NCI-H2029 treated with DMSO at 0.1 percent for 48 hours (cell line): ENCODE measurements at places on chromosomes 7 and 10.

GRCh38 chr10:88090568-88091214 is 227.3 kb downstream of the PTEN start:
- DNase-seq, result no peak

GRCh38 chr10:78443900-78444571 is 410.4 kb downstream of the RPS24 start:
- no peak for DNase-seq

DNA sequence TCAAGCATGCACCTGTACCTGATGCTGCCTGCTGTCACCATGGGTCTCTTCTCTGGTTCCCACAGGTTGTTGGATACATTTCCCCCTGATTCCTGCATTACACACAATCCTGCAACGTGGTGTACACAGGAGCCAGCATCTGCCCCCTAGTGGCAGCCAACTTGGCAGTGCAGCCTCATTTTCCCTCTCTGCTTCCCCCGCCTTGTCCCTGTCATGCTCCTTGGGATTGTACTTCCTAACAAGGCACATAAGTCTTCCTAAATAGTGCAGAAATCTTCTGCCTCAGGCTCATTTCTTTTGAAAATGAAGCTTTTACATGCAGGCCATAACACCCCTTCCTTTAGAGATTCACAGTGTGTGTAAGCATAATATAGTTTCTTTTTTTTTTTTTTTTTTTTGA is 387.5 kb downstream of the CCSER2 start:
- DNase-seq, result no peak

- DNase-seq, result no peak
These were observed 30.0 kb upstream of the KLHL7 start for GRCh38 chr7:23075571-23075970.

DNA sequence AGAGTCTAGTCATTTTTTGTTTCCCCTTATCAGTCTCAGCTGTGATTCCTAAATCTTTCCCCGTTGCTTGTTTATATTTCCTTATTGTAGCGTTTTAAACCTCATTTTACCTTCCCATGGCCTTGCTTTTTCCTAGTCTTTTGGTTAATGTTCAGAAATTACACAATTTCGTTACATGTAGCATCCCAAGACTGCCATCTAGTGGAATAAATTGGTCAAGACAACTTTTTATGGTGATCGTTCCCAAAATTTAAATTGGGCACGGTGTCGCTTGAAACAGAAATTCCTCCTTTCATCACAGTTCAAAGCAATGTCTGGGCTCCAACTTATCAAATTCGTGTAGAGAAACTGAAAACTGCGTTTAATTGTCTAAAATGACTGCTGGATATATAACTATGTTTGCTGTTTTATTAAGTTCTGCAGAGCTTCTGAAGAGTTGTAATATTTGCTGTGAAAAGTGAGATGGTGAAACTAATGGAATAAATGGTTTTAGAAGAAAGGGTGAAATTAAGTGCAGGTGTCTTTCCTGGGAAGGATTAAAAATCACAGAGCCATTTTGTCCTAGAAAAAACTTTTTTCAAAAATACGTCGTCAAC is 370.2 kb downstream of the PHF14 start:
- DNase-seq, result peak; percentile 21

GRCh38 chr10:58660575-58661255 is 148.0 kb downstream of the BICC1 start:
- no peak for DNase-seq

- no peak for DNase-seq
These were observed 275.9 kb downstream of the TCF7L2 start for GRCh38 chr10:113225903-113226302.

DNA sequence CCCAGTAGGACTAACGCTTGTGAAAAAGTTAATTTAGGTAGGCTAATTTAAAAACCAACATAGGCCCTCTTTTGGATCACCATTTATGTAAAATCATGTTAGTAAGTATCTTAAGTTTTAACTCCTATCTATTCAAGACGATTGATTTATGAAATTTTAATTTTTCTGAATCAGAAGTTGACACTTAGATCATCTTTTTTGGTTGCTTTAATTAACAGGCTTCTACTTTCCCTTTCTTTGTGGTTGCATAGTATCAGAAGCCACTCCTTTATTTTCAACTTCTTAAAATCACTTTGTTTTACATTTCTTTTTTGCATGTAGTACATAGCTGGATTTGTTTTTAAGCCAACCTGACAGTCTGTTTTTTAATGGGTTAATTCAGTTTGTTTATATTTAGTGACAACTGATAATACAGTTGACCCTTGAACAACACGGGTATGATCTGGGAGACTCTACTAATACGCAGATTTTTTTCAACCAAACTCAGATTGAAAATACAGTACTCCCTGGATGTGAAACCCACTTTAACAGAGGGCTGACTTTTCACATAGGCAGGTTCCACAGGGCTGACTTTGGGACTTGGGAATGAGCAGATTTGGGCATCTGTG is 69.7 kb upstream of the SYPL1 start:
- no peak for DNase-seq

GRCh38 chr10:70462349-70462984 is 16.1 kb upstream of the PALD1 start:
- peak; percentile 59 for DNase-seq

DNA sequence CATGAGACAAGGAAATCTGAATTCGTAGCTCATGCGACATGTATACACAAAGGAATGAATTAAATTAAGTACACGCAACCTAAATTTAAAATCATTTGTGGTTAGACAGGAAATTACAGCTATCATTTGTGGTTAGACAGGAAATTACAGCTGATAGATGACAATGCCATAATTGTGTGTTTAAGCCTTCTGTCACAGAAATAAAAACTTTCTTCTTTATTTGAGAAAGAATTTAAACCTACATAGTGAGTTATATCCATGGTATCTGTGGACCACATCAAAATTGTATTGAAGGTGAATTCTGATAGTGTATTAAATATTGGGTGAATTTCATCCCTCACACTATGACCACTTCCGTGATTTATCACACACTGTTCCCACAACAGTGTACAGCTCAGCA is 362.9 kb downstream of the MAGI2 start:
- no peak for DNase-seq

DNA sequence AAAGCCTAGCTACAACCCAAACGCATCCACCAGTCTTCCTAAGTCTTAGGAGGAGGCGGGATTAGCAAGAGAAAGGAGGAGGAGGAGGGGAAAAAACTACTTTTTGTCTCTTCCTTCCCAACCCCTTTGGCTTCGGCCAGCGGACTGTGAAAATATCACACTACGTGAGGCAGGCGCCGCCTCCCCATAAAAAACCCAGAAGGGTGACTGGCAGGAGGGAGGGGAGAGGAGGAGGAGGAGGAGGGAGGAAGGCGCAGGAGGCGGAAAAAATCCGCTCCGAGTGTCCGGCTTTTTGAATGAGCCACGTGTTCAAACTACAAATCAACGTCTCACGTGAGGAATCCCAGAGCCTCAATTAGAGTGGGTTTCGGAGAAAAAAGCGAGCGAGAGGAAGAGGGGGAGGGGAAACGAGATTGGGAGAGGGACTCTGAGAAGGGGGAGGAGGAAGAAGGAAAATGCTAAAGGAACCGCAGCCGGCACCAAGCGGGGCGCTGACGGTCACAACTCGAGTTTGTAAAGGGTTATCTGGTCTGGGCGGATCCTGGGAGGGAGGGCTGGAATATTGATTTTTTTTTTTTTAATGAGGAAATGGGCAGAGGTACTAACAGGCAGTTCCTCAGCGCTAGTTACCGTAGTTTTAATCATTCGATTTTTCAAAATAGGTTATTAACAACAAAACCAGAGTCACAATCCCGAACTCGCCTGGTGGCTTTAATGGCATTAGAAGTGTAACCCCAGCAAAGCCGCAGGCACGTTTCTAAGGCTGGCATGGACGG is at the start of gene IGF2BP3:
IGF2BP3 (minus strand) TSS at position 162 of the 776 bp plus-strand sequence. CDS start 381 bp downstream, outside the sequence.
- no peak for DNase-seq

- DNase-seq, result no peak
These were observed 402.2 kb downstream of the DNAJB6 start for GRCh38 chr7:157739031-157739430.

- DNase-seq, result no peak
These were observed 804 bp downstream of the FRAT1 start for GRCh38 chr10:97319671-97320479.

DNA sequence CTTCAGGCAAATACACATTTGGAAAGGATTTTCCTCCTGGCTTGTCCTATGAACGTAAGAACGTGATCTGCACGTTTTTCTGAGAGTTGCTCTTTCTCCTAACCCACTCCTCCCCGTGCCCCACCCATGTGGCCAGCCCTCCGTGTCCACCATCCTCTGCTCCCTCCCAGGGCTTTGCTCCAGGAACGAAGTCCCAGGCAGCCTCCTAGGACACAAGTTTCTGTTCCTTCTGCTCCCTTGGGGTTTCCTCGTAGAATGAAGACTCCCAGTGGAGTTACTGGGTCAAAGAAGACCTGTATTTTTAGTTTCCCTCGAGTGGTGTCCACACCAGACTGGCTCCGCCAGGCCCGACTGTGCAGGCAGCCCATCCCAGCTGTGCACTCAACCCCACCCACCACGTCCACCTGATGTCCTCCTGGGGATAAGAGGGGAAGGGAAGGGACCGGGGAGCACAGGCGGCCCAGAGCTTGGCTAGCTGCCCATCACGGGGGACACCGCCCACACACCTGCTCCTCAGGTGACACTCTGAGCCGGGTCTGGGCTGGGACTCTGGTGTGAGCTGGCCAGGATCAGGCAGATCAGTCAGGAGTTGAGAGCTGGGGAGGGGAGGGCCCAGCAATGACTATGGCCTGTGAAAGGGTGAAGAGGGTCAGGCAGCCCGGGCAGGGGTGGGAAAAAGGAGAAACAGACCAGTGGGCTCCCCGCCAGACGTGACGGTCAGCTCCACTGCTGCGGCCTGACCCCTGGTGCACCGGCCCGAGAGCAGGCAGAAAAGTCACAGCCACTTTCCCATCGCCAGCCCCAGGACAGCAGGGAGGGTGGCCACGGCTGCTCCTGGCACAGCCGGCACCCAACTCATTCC is 54.3 kb upstream of the PPP2R2D start:
- no peak for DNase-seq

GRCh38 chr7:95066737-95067530 is 159.5 kb downstream of the PPP1R9A start:
- DNase-seq, result no peak

GRCh38 chr10:76879116-76879913 is 758.3 kb downstream of the KCNMA1 start:
- no peak for DNase-seq

DNA sequence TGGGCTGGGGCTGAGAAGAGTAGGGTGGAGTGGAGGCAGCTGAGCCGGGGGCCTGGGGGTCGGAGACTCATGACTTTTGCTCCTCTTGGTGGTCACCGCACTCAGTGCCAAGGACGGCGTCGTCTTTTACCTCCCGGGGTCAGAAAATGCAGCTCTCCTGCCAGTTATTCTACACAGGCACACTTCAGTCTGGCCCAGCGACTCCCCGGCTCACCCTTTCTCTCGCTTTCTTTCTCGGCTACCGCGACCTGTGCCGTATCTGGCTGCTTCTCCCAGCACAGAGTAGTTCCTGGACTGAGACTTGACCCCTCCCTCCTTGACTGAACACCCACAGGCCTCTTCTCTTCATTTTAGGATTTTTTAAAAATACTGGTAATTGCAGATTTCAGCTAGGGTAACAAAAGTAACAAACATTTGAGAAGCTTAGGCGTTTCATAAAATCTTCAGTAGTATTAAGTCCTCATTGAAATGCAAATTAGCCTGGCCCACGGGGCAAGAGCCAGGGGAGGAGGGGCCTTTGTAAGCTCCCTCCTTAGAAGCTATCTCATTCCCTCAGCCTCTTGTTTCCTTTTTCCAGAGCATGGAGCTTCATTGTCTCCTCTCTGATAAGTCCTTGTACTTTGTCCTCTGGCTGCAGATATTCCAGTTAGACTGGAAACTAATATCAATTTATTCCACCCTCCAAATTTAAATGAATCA is 1.1 kb upstream of the PRLHR start:
- no peak for DNase-seq

GRCh38 chr10:52701647-52702046 is 70.9 kb downstream of the MBL2 start:
- DNase-seq, result no peak

GRCh38 chr10:80684259-80684658 is 146.6 kb downstream of the SH2D4B start:
- DNase-seq, result no peak

DNA sequence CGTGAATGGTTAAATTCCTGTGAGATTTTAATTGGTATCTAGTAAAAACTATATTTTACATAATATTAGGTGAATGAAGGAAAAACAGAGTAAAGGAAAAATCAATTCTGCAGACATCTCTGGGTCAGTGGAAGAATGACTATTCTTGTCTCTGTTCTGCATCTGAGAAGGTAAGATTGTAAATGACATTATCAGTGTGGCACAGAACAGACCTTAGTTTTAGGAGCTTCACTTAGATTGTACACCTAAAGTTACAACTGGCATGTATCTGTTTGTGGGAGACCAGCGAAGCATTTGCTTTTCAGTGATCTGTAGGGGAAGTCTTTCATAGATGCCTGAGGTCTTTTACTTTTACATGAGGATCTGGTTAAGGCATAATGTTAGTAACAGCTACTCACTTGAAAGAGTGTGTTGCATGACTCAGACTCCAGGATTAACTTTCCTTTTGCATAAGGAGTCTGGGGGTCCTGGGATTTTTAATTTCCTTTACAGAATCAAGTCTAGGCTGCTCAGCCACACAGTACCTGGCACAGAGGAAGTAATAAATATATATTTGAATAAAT is 56.2 kb downstream of the JMJD1C start:
- no peak for DNase-seq

GRCh38 chr7:131431289-131431688 is 103.6 kb downstream of the MKLN1 start:
- DNase-seq, result peak; percentile 91

GRCh38 chr7:154167051-154167450 is 114.9 kb downstream of the DPP6 start:
- DNase-seq, result no peak

GRCh38 chr10:114258274-114258840 is 19.3 kb downstream of the VWA2 start:
- DNase-seq, result no peak

- no peak for DNase-seq
These were observed 315.9 kb upstream of the LRRN3 start for GRCh38 chr7:110775046-110775445.

GRCh38 chr7:111223802-111224253 is 132.9 kb downstream of the LRRN3 start:
- DNase-seq, result no peak

DNA sequence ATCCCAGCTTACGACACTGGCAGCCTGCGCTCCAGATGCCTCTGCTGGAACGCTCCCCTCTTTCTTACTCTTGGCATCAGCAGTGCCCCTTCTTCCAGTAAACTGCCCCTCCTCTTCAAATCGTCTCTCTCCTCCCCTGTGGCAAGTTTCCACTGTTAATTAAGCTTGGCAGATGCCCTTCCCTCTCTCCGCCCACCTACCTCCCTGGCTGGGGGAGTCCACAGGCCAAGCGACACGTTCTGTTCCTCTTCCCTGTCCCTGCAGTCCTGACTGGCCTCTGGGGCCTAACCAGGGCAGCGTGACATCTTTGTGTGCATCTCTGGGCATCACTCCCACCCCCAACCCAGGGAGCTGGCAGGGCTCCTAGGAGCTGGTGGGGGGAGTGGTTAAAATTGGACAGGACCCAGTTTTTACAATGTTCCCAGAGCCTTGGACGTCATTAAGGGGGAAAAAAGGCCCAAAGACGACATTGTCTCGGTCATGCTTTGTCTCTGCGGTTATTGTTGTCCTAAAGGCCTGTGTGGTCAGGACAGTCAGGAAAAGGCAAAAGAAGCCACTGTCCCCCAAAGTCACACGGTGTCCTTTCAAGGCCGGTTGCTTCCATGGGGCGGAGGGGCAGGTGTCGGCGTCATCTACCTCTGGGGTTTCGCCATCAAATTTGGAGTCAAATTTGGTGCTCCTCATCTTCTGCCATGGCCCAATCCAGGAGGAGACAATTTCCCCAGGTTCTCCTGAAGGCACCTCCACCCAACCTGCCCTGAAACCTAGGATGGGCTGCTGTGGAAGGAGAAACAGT is 54.2 kb downstream of the DLG5 start:
- no peak for DNase-seq

- DNase-seq, result no peak
These were observed 261.5 kb downstream of the CDK14 start for GRCh38 chr7:90857603-90858002.
